ENCODE measurements at places on chromosomes 5 and 9. TPM values are rescaled to one million over a fixed set of nuclear protein-coding genes. Genes with fewer than 3 reads are reported as not detected.

The AJM1 gene
- 5.9 TPM for total RNA-seq

The CNTNAP3 gene
- 4.6 TPM for total RNA-seq

The PLEKHG4B gene
- not detected for total RNA-seq

The RAD1 gene
- total RNA-seq: 63.0 TPM

The ENTPD2 gene
- total RNA-seq: 14.1 TPM

DNA sequence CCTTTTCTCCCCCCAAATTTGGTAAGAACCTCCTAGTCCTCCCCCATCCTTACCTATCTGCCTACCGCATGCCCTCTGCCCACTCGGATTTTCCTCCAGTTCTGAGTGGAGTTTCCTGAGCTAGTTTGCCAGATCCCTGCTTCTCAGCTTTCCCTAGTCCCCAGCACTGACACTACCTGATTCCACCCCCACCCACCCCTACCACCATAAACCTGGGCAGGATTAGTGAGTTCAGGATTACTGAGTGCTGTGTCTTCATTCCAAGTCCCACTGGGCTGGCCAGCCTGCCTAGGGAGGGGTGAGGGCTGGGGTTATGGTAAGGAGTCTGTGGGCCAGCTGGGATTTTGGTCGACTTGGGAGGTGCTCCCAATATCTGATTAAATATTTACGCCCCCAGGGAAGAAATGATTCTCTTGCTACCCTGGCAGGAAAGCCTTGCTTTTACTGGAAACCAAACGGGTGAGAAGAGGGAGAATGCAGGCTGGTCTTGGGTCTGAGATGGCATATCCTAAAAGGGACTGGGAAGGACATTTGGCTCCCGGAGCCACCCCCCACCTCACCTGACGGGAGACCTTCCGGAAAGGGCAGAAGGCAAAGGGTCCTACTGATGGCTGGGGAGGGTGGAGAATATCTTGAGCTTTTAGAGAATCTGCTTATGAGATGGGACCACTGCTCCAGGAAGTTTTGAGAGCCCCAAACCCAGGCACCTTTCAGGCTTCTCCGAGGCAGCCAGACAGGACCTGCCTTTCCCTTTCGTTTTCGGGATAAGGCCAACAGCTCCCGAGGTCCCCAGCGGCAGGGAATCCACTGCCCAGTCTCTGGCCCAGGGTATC is 3.7 kb downstream of the PITX1 start:
- no peak overlapping the region for H3K27ac ChIP-seq
- peaks cover 21% of the 10 kb centered on the region for H3K4me1 ChIP-seq
- H3K4me3 ChIP-seq: no peak overlapping the region
- H3K27me3 ChIP-seq: no peaks in the 10 kb centered on the region

DNA sequence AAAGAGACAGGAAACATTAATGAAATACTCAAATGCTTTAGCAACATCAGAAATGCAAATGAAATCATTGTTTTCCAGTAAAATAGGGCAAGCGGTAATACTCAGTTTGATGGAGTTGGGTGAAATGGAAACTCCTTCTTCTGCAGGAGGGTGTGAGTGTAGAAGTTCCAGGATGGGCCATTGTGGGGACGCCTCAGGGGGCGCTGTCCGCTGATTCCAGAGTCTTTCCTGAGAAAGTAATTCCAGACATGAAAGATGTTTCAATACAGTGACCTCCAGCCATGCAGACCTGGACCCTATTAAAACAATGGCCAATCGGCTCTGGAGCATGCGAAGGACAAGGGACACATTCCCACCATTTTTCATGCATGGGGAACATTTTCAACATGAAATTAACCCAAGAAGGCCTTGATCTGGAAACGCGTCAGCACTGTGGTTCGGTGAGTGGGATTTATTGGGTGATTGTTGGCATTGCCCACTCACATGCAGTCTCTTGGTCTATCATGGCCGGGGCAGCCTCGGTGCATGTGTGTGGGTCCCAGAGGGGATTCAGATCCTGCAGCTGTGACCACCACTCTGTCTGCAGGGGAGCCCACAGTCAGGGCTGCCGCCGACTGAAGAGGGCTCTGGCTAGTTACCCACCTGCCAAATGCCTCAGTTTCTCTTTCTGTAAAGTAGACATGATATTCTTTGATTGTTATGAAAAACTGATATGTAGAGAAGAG is 132.6 kb upstream of the IRX4 start:
- no peaks in the 10 kb centered on the region for H3K36me3 ChIP-seq
- H3K4me1 ChIP-seq: no peaks in the 10 kb centered on the region
- DNase-seq: no peak
- no peak overlapping the region for H3K27ac ChIP-seq

DNA sequence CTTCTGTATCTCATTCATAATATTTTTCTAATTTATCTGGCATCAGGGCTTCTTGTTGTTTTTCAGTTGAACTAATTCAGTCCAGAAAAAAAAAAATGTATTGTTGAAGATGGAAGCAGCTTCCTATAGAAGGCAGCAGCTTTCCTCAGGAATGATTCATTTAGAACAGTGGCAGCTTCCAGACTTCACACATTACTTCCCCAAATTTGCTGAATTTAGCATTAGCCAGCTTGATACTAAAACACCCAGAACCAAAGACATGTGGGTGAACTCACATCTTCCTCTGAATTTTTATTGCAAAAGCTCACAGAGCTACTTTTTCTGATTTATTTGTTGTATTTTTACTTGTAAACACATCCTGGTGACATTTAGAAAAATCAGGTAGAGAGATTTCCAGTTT is 53.8 kb downstream of the HCN1 start:
- DNase-seq: no peak
- H3K4me3 ChIP-seq: no peak overlapping the region
- no peak overlapping the region for H3K27ac ChIP-seq
- no peaks in the 10 kb centered on the region for H3K4me1 ChIP-seq
- no peaks in the 10 kb centered on the region for H3K27me3 ChIP-seq

GRCh38 chr5:120794121-120794520 is 330.0 kb downstream of the PRR16 start:
- H3K27ac ChIP-seq: no peak overlapping the region
- H3K4me3 ChIP-seq: no peak overlapping the region
- H3K4me1 ChIP-seq: no peaks in the 10 kb centered on the region
- H3K36me3 ChIP-seq: no peaks in the 10 kb centered on the region

- no peaks in the 10 kb centered on the region for H3K27me3 ChIP-seq
- no peaks in the 10 kb centered on the region for H3K36me3 ChIP-seq
- no peak for DNase-seq
- no peak overlapping the region for H3K27ac ChIP-seq
- no peaks in the 10 kb centered on the region for H3K4me1 ChIP-seq
These were observed 79.9 kb upstream of the FBXW11 start for GRCh38 chr5:172086194-172086975.

DNA sequence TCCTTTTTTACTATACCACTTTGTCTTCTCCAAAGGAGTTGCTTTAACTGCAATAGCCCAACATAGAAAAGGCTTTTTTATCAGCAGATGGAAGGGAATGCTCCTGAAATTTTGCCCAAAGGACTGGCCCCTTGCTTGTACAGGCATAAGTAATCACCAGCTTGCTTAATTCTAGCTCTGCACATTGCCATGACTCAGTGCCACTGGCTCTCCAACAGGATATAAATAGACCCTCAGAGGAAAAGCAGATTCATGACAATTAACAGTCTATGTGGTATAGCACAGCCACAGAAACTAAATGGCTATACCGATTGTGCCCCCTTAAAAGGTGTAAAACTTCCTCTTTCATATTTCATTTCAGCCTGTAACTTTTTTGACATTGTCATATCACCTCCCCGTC is 227.0 kb downstream of the ZNF608 start:
- H3K27me3 ChIP-seq: no peaks in the 10 kb centered on the region
- no peaks in the 10 kb centered on the region for H3K4me1 ChIP-seq
- no peak overlapping the region for H3K27ac ChIP-seq
- no peak for DNase-seq
- no peaks in the 10 kb centered on the region for H3K36me3 ChIP-seq

- H3K36me3 ChIP-seq: no peaks in the 10 kb centered on the region
- no peak overlapping the region for H3K4me3 ChIP-seq
- H3K4me1 ChIP-seq: peaks cover 9% of the 10 kb centered on the region
- no peak overlapping the region for H3K27ac ChIP-seq
- H3K27me3 ChIP-seq: no peaks in the 10 kb centered on the region
These were observed 1.9 kb upstream of the IDNK start for GRCh38 chr9:83620841-83621636.

DNA sequence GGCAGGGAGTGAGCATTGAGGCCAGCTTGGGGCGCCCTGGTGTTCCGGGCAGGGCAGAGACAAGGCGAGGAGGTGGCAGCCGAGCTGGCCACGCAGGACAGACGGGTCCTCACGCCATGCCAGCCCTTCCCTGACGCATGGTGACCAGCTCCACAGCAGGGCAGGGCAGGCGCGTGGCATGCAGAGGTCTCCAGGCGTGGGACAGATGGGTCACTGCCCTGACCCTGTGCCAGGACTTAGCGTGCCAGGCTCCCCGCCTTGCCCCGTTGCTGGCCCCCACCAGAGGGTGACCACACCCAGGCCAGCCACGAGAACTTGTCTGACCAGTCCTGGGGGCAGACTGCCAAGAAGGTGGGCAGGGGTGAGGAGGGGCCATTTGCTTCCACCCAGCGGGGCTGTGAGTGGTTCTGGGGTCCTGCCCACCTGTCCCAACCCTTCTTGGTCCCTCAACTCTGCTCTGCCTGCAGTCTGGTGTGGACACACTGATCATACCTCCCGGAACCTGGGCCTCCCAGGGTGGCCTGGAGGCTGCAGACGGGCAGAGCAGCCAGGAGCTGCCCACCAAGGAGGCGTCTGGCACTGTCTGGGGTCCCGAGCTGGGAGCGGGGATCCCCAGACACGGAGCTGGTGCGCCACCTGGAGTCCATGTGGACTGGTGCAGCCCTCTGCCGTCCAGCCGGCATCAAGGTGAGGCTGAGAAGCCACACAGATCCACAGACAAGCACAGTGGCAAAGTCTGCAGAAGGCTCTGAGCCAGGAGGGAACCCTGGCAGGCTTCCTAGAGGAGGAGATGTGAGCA is at the start of gene RNF224:
Gene RNF224, plus strand, starts transcription at position 449 of the 799 bp plus-strand sequence. CDS start 834 bp downstream, outside the sequence.
- DNase-seq: peak; percentile 88
- H3K27me3 ChIP-seq: no peaks in the 10 kb centered on the region
- H3K36me3 ChIP-seq: no peaks in the 10 kb centered on the region
- H3K4me3 ChIP-seq: peak within 1 kb of the TSS; percentile 90

DNA sequence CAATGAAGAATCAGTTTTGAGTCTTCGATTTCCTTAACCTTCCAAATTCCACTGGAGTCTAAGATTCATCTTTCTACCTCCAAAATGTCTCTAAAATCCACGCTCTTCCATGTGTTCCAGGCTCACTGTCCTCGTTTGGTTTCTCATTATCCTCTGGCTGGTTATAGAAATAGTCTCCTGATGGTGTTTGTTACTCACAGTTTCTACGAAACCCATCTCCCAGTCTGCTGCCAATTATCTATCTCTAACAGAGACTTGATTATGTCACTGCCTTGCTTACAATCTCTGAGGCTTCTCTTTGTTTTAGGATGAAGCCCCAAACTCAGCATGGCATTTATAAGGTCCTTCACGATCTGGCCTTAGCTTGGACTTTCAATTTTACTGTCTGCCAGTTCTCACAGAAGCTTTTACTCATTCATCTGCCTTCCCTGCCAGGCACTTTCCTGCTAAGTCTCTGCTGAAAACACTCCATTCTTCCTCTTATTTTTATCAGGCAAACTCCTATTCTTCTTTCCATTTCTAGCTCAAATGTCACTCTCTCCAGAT is 339.6 kb upstream of the SGCD start:
- H3K4me1 ChIP-seq: no peaks in the 10 kb centered on the region
- peaks cover 5% of the 10 kb centered on the region for H3K27me3 ChIP-seq
- H3K4me3 ChIP-seq: no peak overlapping the region
- no peak for DNase-seq
- no peak overlapping the region for H3K27ac ChIP-seq
- H3K36me3 ChIP-seq: no peaks in the 10 kb centered on the region

DNA sequence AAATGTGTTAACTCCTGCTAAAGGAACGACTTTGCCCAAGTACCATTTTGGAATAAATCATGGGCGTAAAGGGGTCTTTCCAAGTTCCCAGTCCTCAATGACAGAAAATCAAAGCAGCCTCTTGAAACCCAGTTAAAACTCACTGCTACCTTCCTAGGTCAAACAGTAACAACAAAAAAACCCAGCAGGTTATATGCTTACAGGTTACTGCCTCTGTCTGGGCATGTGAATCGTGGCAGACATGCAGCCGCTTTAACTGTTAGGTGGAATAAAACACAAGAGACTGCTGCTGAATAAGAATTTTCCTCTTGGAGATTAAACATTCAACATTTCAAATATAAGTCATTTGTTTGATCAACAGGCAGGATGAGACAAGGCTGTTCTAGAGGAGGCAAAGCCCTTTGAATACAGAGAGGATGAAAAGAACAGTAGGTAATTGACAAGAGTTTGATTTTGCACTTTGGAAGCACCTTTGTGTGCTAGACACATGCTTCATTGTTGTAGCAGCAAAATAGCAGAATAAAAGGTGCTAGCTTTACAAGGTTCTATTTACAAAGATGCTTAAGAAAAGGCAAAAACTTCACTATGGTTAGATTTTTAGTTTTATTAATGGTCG is 319.4 kb downstream of the NDUFS4 start:
- H3K4me3 ChIP-seq: no peak overlapping the region
- H3K27me3 ChIP-seq: no peaks in the 10 kb centered on the region
- H3K36me3 ChIP-seq: no peaks in the 10 kb centered on the region
- H3K27ac ChIP-seq: no peak overlapping the region
- no peak for DNase-seq

DNA sequence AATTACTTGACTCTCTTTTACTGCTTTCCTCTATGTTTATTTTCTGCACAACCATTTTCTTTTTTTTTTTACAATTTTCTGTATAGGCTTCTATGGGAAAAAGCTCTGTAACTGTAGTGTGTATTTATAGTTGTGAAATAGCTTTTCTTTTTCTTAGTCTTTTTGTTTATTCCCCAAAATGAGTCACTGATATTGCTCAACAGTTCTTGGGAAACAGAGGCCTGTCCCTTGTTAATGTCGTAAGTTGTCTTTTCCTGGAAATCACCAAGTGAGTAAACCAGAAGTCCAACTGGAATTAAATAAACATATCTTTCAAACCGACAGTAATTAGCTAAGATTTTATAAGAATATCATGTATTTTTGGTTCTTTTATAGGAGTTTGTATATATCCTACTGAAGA is 325.1 kb upstream of the PRR16 start:
- no peaks in the 10 kb centered on the region for H3K4me1 ChIP-seq
- H3K36me3 ChIP-seq: no peaks in the 10 kb centered on the region
- H3K27me3 ChIP-seq: no peaks in the 10 kb centered on the region
- DNase-seq: no peak
- no peak overlapping the region for H3K4me3 ChIP-seq

- no peak for DNase-seq
- no peaks in the 10 kb centered on the region for H3K4me1 ChIP-seq
- no peaks in the 10 kb centered on the region for H3K36me3 ChIP-seq
These were observed 171.8 kb upstream of the NR3C1 start for GRCh38 chr5:143575286-143575685.

All from PC-9 (cell line).